ENCODE measurements at places on chromosomes 4 and X.

- DNase-seq = no peak
Observed at GRCh38 chrX:71515038-71515396, 17.9 kb upstream of the OGT start.

GRCh38 chr4:5824635-5825034, 68.3 kb downstream of the CRMP1 start:
- DNase-seq = no peak

DNA sequence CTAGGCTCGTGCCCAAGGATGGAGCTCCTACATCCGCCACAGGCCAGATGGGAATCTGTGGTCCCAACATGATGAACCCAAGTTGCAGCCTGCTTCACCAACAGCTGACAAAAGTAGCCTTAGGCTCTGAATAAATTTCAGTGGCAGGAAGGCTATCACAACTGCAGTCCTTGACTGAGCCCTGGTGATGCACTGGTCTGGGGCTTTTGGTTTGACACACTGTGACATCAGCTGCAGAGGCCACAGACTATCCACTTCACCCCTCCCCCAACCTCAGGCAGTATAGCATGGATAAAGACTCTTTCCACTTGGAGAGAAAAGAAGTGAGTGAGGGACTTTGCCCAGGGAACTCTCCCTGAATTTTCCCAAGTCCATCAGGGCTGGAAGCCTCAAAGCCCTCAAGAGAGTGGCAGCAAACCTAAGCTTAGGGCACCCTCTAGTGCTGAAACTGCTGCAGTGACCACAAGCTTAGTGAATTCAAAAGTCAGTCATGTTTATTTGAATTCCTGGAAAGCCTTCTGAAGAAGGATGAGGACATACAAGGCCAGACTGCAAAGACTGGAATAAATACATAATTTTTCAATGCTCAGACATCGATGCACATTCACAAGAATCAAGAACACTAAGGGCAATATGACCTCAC, 135.0 kb upstream of the TENT5D start:
- no peak for DNase-seq

GRCh38 chrX:12946838-12947544, 27.9 kb upstream of the TMSB4X start:
- DNase-seq = peak; percentile 75

DNA sequence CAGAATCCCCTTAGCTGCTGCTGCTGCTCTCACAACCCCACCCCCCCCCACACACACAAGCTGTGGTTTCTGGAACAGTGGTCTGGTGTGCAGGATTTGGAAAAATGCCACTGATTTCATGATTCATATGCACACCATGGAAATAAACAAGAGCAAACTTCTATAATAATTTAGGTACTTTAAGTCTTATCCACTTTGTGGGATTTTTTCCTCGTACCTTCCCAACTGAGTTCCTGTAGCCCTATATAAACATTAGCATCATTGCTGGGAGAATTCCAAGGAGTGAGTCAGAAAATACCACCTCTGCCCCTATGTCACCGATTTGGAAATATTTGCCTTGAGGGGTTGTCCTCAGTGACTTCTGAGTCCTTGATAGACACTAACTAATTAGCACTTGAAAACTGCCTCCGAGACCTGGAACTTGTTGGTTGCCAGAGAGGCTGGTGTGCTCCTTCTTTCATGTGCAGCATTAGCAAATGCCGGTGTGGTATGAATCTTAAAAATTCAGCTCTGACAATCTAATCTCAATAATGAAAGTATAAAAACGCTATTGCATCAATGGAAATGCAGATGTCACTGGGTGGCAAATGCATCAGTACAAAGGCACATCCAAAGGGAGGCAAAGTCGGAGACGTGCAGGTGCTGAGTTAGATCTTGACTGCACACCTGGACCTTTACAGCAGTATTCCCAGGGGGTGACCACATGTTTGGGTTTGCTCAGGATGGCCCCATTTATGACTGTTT, 61.8 kb downstream of the CPE start:
- no peak for DNase-seq

- DNase-seq = no peak
Observed at GRCh38 chrX:150779385-150779784, 86.2 kb downstream of the MTMR1 start.

DNA sequence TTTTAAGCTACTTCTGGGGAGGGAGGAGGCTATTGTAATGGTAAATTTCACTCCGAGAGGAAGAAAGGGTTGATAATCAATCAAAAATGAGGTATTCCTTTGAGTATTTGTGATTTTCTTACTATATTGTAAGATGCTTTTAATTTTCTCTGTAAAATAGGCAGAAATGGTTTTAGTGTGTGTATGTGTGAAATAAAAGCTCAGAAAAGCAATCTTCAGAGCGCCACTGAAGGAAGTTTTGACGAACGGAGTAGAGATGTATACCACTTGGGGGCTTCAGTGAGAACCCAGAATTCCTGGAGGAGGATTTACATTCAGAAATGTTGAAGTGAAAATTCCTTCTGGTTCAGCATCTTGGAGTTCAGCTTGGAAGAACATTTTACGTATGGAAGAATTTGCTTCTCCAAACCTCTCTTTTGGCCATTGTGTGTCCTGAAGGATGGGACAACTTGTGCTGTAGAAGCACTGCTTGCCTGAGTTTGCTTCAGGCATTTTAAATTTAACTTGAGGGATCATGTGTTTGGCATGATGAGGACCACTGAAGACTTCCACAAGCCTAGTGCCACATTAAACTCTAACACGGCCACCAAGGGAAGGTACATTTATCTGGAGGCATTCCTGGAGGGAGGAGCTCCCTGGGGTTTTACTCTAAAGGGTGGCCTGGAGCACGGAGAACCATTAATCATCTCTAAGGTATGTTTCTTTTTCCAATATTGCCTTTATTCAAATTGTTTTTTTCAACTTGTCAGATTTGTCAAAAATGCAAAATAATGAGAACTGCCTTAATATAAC, 695 bp downstream of the SHROOM3 start:
- no peak for DNase-seq

DNA sequence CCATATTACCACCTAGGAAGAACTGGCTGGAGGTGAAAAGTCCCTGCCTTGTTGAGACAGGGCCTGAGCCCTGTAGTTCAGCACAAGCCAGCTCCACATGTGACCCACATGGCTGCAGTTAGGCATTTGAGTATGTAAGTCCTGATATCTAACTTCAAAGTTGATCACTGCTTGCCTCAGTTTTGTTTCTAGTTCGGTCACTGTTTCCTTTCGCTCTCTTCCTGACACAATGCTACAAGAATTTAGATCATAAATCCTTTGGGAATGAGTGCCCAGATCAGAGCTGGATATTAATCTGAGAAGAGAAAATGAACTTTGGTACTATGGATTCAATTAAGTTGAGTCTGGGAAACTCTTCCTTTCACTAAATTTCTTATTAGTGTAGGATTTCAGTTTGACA, 48.4 kb downstream of the AKAP4 start:
- DNase-seq = no peak

GRCh38 chr4:67714955-67715354, 14.0 kb upstream of the UBA6 start:
- DNase-seq = no peak

DNA sequence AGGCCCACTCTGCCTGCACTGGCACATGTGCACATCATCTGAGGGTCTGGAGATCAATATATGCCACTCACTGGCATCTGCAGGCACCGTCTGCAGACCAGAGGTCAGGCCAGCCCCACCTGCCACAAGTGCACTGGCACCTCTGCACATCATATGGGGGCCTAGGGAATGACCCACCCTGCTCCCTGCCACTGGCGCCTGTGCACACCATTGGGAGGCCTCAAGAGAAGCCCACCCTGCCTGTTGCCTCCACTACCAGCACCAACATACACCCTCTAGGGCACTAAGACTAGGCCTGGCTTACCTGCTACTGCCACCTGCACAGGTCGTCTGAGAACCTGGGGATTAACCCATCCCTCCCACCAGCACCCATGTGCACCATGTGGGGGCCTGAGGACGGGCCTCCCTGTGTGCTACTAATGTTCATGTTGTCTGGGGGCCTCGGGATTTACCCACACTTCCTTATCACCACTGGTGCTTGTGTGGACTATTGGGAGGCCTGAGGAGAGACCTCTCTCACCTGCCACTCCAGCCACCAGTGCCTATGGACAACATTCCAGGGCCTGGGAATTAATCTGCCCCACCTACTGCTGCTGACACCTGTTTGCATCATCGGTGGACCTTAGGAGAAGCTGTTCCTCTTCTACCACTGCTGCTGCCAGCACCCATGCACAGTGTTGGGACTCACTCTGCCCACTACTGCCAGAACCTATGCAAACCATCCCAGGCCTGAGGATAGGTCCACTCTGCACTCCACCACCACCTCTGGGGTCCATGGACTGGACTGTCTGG, 113.7 kb downstream of the REELD1 start:
- no peak for DNase-seq

GRCh38 chrX:154046031-154046781, 26.5 kb upstream of the IRAK1 start:
- no peak for DNase-seq

- no peak for DNase-seq
Observed at GRCh38 chr4:39166669-39167068, 15.7 kb upstream of the WDR19 start.

- no peak for DNase-seq
Observed at GRCh38 chr4:16707874-16708273, 190.6 kb downstream of the LDB2 start.

GRCh38 chr4:6071959-6072720, 53.9 kb upstream of the C4orf50 start:
- DNase-seq = no peak

GRCh38 chr4:90580326-90580725, 453.1 kb downstream of the CCSER1 start:
- DNase-seq = no peak

DNA sequence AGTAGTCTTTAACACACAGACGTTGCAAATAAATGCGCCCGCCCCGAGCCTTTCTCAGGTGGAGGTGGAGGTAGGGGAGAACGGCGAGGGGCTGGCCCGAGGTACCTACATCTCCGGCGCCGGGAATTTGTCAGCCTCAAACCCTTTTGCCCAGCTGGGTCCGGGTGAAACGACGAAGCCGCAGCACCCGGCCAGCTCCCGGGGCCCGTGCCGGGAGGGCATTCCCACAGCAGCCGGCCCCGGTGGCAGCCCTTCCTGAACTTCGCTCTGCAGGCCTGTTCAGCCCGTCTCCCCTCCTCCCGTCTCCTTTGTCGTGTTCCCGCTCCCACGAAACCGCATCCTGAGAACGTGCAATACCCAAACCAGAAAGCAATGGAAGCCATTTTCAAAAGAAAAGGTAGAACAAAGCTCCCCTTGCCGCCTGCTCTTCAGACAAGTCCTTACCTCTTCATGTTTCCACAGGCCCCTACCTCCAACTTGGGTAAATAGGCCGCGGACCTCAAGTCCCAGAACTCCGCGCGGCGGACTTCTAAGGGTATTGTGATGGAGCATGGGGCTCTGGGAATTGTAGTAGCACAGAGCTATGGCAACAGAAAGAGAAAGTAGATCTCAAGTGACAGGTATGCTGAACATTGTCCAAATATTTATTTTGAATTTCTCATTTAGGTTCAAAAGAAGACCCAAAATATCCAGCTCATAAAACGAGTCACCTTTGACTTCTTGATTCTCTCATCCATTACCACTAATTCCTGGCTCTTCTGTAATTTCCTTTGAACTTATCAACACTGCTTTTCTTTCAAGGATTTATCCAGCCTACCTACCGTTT, at the start of gene RBM41:
Gene RBM41 (minus strand): TSS at position 501 of the 826 bp plus-strand sequence. CDS start 49 bp downstream, at position 452.
- DNase-seq = peak; percentile 70

GRCh38 chrX:132025041-132025440, 1.9 kb downstream of the STK26 start:
- no peak for DNase-seq

DNA sequence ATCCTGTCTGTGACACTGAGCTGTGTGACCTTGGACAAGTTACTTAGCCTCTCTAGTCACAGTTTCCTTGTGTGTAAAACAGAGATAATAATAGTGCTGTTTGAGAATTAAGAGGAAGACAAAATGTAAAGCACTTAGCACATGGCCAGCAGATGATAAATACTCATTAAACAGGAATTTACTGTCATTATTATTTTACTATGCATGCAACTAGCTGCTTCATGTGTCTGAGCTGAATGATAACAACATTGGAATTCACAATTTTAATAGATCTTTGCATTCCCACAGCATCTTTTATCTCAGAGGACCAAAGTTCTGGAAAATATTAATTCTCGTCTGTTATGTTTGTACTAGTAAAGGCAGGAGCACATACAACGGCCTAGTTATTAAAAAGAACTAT, 79.2 kb upstream of the TET2 start:
- no peak for DNase-seq

DNA sequence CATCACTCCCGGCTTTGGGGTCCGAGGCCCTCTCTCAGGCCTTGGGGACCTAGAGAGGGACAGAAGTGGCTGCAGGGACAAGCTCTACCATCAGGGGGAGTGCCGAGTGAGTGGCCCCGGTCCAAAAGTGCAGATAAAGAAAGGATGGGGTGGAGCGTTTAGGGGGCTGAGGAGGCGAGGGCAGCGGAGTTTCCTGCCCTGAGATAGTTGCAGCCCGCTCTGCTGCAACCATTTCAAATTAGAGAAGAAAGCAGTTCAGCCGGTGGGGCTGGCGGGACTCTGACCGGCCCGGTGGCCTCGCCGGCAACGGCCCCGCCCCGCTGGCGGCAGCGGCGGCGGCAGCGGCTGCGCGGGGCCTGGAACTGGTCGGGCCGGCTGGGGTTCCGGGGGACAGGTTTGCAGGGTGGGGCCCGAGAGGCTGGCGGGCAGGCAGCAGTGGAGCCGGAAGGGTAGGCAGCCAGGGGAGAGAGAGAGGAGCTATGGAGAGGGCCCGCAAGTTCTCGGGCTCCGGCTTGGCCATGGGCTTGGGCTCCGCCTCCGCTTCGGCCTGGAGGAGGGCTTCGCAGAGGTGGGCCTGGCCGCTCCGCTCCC, 7.6 kb downstream of the DLG3 start:
- DNase-seq = peak; percentile 57

- no peak for DNase-seq
Observed at GRCh38 chr4:10500776-10501175, 43.5 kb upstream of the ZNF518B start.

GRCh38 chrX:53330331-53330730, 48.9 kb upstream of the IQSEC2 start:
- DNase-seq = no peak

DNA sequence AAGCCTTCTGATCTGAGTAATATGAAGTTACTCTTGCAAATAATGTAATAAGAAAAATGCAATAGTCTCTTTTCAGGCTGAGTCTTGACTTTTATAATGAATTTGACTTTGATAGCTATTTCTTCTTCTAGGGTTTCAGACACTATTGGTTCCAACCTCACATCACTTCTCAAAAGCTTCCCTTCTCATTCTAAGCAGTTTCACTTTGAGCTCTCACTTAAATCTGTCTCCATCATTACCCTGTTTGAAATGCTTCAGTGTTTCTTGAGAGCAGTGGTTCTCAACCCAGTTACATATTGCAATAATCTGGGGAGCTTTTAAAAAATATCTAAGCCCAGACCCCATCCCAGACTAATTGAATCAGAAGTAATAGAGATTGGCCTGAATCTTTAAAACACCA, 40.5 kb upstream of the BMP2K start:
- DNase-seq = no peak

DNA sequence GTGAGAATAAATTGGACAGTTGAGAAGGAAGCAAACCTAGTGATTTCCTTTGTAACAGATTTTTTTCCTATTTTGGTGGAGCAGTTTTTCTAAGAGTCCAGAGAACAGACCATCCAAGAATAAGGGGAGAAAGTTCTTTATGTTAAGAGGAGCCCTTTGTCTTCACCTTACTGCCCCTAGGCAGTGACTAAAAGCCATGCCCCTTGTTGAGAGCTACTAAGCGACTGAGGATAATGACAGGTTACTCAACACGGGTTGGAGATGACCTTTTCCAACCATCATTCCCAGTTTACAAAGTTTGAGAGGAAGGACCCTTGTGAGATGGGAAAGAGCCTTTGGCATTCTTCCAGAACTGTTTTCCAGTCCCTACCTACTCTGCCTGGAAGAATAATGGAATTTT, 3.2 kb downstream of the CCDC160 start:
- no peak for DNase-seq

- DNase-seq = no peak
Observed at GRCh38 chr4:25180524-25181131, 20.4 kb upstream of the SEPSECS start.

Data from activated T-cell treated with anti-CD3 and anti-CD28 coated beads, Interleukin-2, amount 50 U/mL, for 1 hour (primary cell).